Activated T-helper 17 cell treated with anti-CD3 and anti-CD28 coated beads, Interleukin-2, amount 50 U/mL, for 72 hours (primary cell): ENCODE measurements at places on chromosomes 3 and 15. TPM values are rescaled to one million over a fixed set of nuclear protein-coding genes. Genes with fewer than 3 reads are reported as not detected.
A peak's percentile ranks its signal among the peaks of the same experiment; 100 is the strongest.

- ATAC-seq = no peak
Observed at GRCh38 chr3:14539742-14540491, at the start of gene GRIP2. GRIP2 (minus strand) TSS chr3:14540342; CDS start chr3:14540308, 34 bp downstream.

GRCh38 chr15:89335298-89336041 lies 846 bp upstream of the POLG start:
- peak; percentile 6 for ATAC-seq

The LIPC gene
- total RNA-seq = 0.26 TPM

DNA sequence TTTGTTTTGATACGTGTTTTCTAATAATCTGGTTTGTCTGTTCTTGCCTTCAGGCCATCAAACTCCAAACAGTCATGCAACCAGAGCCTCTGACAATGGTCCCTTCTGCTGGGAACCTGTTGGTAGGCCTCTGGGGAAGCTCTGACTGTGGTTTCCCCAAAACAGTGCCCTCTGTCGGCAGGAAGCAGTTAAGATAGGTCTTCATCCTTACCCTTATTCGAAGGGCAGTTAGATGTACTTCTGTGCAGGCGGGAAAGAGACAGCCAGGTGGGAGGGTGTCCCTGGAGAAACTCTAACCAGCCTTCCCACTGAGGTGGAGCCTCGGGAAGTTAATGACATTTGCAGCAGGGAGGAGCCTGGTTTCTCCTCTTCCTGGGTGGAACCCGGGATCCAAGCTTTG lies 81.6 kb upstream of the CHMP2B start:
- ATAC-seq = no peak

The PDE12 gene
- 31.4 TPM for total RNA-seq

GRCh38 chr3:43869491-43869890 lies 178.8 kb downstream of the ABHD5 start:
- ATAC-seq = no peak

GRCh38 chr15:25239471-25240345 lies 199.1 kb downstream of the UBE3A start:
- ATAC-seq = no peak

DNA sequence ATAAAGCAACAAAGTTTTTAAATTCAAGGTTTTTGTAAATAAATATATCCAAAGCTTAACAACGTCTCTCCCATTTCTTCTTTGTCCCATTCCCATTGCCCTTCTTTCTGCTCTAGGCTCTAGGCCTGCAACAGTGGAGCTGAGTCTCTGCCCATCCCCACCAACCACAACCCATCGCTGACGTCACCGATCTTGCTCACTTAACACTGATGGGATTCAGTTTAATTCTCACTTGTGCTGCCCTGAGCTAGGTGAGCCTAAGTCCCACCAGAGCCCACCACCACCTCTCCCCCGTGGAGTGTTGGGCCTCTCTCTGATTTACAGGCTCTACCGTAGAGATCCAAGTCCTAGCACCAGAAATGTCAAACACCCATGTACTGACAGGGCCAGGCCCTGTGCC lies 61.3 kb upstream of the RAB6B start:
- ATAC-seq = no peak

DNA sequence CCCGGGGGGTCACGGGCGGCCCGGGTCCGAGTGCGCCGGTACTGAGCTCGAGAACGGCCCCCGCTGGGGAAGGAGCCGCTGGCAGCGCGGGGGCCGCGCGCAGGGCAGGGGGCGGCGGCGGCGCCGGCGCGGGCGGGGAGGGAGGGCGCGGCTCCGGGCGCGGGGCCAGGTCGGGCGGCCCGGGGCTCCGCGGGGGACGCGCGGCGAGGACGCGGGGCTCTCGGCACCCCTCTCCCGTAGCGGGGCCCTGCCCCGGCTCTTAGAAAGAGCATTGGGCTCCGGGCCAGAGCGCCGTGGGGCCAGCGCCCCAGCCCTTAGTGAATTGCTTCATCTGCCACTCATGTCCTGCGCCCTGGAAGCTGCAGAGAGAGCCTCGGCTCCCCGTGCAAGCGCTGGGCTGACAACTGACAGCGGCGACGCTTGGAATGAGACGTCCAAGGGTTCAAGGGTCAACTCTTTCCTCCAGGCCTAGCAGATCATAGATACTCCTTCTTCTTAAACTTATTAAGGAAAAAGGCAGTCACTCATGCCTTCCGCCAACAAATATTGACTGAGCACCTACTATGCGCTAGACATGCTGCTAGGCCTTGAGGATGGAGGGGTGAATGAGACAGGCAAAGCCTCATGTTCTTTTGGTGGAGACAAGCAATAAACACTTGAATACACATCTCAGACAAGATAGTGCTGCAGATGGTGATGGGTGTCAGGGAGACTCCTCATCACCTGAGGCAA lies 140.8 kb downstream of the SMAD6 start:
- ATAC-seq = no peak

- peak; percentile 97 for ATAC-seq
Observed at GRCh38 chr3:106534206-106534605, 665.4 kb upstream of the CBLB start.

The CACNA2D2 gene
- 5.0 TPM for total RNA-seq

- no peak for ATAC-seq
Observed at GRCh38 chr15:70503798-70504298, 259.5 kb downstream of the UACA start.

DNA sequence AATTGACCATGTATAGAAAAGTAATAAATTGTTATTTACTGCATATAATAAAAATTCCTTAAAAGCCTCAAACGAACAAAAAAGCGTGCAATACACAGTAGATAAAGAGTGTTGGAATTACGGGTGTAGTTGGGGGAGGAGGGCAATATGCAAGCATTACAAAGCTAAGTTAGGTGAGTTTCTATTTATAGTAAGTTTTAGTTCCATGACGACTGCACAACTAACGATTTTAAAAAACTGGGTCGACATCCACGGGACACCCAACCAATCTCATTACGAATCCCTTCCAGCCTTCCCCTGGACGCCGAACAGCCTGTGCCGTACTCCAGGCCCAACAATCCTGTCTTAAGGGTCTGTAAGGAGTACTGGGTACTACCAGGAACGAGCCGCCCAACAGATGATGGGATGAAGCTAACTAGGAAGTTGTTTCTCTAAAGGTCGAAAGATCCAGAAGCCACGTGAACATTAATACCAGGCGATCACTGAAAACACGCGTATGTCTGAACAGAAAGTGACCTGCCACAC lies 677 bp downstream of the POLQ start:
- ATAC-seq = peak; percentile 17

DNA sequence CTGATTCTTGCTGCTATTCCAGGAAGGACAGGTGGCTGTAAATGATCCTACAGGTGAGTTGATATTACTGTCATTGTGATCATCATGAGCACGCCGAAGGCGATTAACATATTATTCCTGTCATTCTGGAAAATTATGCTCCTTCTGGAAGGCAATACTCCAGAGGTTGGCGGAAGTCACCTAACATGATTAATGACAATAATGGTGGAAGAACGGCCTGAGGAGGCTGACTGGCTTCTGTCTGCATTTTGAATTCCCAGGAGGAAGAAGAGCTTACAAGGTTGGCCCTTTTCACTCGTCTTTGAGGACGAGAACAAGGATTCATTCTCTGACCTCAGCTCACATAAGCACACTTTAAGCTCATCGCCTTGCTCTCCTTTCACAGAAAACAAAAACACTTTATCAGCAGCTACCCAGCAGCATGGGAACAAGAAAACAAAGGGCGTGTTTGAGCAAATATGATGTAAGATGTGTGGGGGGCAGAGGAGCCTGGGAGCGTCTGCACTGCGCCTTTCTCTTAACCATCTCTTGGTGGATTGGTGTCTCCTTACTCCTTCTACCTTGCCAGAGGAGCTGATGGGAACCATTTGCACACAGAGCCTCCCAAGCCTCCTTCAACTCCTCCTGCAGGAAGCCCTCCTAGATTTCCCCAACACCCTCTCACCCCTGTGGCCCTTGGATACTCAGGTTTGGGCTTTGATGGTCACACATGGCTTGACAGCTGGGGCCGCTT lies 23.0 kb downstream of the ACSBG1 start:
- ATAC-seq = no peak

DNA sequence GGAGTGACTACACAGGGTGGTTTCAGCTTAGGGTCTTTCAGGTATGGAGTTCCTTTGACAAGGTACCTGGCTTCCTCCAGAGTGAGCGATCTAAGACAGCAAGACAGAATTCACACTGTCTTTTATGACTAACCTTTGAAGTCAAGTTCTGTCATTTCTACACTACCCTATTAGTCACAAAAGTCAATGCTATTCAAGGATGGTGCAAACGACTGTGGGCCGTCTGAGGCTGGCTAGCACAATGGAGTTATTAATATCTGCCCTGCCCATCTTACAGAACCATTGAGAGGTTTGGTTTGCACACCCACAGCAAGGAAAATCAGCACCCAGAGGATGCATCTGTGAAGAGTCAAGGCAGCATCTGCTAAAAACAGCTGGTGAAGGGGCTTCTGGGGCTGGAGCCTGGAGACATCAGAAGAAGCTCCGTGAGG lies 62.9 kb upstream of the XCR1 start:
- ATAC-seq = peak; percentile 87

DNA sequence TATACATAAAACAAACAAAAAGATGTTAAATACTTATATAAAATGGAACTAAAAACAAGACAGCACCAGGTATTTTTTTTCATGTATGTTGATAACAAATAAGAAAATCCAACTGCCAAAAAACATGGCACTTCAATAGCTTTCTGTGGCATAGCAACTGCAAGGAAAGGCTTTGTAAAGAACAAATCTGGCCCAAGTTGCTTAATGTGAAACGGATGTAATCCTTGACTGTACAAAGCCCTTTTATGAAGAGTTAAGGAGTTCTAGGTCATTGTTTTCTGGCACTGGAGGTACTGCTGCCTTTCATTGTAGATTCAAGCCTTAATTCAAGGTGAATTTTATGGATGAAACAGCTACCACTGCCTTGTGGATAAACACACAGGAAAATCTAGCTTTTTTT lies 68.8 kb upstream of the SLC12A8 start:
- ATAC-seq = no peak

- ATAC-seq = peak; percentile 69
Observed at GRCh38 chr3:73498764-73499622, 125.7 kb downstream of the PDZRN3 start.

The GABRR3 gene
- not detected for total RNA-seq

The GOLGA8N gene
- 2.7 TPM for total RNA-seq

- no peak for ATAC-seq
Observed at GRCh38 chr3:13644341-13645117, 95.6 kb downstream of the FBLN2 start.

DNA sequence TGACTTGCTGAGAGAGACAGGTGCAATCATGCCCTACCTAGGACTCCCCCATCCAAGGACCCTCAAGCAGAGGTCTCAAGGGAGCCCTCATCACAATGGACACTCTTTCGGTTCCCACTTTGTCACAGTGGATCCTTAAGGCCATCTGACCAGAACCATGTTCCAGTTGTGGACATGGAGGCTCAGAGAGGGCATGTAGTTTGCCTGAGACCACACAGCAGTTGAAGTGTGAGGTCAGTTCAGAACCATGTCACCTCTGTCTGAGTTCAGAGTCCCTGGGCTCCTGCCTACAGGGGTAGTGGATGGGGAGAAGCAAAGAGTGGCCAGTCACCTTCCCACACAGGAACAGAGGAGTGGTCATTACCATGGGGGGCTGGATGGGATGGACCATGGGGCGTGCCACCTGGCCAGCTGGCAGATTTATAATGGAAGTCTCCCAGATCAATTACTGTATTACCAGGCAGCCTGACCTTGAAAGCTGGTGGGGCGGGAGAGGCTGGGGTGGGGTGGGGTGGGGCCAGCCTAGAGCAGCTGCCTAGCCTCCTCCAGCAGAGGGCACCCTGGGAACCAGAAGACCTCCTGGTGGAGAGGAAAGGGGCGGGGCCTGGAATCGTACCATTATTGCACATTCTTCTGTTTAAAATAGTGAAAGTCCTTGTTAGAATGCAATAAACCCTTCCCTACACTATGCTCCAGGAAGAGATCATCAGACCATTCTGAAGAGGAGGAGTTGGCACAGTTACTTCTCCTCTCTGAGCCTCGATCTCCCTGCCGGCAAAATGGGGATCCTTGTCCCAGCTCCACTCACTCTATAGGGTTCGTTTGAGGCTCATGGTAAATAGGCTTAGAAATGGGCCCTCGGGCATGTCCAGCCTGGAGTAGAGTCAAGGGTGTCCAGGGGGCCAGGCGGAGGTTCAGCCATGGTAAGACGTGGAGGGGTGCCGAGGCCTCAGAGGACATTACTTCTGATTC lies 26.9 kb upstream of the LINGO1 start:
- ATAC-seq = no peak

GRCh38 chr3:17030956-17031652 lies 146.3 kb downstream of the PLCL2 start:
- peak; percentile 34 for ATAC-seq

DNA sequence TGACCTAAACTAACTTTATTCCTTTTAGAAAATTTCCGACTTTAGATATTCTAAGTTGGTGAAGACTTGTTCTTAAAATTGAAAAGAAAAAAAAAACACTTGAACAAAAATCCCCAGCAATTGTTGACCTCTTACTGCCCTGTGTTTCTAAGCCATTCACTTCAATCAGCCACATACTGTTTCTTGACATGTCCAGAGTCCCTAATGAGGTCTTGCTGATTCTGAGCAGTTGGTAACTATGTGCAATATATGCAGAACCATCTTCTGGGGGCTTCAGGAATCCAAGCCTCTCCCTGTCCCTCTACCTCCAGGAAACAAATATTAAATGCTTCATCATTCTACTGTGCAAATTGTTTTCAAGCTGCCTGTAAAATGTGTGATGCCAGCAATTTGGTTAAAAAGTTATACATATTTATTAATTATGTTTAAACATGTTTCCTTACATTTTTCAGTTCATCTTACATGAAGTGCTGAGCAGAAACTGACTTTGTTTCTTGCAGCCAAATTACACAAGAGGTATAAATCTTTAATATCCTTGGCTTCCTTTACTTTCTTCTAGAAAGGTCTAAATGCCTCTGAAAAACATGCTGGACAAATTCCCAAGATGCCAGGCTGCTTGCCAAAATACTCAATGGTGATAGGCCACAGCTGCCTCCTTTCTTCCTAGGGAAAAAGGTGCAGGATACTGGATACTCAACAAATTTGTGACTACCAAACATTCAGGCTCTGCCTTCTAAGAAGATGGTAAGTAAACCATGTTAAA lies 19.8 kb upstream of the GYG1 start:
- ATAC-seq = no peak

DNA sequence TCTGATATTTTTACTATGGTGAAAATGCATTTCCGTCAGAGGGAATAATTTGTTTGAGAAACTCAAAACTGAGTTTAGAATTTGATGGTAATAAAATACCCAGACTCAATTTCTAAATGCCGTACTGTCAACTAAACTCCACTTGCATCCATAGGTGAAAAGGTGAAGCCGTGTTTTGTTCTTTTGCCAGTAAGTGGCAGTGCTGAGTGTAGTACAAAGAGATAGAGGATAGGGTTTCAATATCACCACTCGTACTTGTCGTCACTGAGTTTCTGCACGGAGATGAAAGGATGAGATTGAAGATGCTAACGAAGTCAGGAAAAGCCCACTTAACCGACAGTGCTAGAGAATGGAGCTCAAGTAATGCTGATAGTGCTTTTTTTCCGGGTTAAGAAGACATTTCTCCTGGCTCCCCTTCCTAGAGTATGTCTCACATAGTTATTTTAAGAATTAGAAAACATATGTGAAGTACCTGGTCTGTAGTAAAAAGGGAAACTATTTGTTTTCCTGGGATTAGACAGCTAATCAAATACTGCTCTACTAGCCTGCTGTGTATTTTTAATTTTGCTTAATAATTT lies 345.1 kb downstream of the IL5RA start:
- peak; percentile 48 for ATAC-seq
